ENCODE measurements at places on chromosomes 1 and 21.

DNA sequence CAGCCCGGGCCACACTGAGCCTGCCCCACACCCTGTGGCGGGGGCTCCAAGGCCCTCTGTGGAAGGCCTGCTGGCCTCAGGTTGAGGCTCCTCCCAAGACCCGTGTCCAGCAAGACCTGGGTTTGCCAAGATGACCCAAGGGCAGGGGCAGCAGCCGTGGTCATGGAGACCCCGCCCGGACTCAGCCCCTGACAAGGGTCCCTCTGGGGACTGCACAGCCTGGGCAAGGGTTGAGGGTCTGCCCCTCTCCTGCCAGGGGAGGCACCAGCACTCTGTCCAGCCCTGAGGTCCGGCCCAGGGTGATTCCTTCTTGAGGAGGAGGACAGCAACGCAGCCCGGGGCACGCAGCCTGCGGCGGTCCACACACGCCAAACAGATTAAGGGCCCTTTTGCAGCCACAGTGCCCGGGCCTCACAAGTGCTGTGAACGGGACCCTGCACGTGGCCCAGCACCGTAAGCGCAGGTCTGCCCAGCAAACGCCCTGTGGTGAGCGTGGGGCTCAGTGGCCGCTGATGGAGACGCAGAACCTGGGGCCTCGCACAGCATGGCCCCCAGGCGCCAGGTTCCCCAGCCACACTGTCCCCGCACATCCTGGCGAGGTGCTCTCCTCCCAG lies 3.4 kb downstream of the SPATC1L start:
- no peak for DNase-seq

- DNase-seq = no peak
These were observed 43.4 kb downstream of the LDLRAD2 start for GRCh38 chr1:21855257-21856096.

DNA sequence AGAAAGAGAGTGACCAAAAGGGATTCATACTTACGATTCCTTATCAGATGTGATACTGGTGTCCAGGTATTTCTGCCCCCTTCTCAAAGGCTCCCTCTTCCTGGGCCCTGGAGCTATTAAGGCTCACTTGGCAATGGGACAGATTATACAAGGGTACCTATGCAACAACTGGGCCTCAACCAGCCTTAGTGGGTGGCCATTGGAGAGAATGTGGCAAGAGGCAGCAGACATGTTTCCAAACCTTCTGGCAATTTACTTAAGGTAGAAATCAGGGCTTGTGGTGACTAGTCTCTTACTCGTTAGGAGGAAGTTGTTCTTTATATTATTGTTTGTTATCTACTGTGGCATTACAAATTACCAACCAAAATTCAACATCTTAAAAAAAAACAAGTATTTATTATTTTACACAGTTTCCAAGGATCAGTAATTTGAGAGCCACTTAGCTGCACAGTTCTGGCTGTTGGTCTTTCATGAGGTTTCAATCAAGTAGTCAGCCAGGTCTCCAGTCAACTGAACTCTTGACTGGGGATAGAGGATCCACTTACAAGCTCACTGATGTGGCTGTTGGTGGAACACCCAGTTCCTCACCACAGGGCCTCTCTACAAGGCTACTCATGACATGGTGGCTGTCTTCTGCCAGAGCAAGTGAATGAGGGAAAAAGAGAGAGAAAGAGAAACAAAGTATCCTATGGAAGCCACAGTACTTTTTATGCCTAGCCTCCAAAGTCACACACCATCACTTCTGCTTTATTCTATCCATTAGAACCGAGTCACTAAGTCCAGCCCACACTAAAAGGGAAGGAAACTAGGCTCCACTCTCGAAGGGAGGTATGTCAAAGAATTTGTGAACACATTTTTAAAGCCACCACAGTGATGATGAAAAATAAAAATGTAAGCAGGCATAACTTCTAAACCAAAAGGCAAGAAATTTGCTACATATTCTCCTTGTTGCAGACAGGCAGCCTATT lies 10.7 kb downstream of the ZNF648 start:
- DNase-seq = no peak

DNA sequence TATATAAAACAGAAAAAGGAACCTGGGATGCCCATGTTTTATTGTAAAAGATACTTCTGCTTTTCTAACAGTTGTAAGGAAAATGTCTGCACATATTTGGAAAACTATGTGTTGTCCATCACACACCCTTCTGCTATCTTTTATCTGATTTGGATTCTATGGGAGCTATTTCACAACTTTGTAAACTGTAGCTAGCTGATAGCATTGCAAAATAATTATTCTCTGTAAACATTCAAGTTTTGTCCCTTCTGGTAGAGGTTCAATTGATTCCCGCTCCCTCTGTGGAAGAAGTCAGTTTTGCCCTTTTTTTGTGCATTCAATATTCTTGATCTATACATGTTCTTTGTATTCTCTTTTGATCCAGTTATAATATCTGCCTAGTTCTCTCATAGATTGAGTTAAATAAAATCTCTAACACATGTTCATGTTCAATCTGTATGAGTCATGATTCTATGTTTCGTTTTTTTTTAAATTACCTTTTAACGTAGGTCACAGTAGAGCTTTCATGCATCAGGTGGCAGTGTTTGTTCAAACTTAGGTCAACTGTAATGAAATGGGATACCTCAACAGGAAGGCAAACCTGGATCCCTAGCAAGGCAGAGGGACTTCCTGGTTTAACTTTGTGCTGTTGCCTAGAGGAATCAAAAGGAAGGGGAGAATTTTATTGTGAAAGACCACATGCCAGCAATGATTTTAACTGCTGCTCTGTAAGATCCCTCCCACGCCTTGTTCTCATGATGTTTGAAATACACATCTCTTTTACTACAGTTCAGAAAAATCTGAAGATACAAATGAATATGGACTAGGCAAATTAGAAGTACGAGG lies 26.0 kb upstream of the BCL9 start:
- no peak for DNase-seq

DNA sequence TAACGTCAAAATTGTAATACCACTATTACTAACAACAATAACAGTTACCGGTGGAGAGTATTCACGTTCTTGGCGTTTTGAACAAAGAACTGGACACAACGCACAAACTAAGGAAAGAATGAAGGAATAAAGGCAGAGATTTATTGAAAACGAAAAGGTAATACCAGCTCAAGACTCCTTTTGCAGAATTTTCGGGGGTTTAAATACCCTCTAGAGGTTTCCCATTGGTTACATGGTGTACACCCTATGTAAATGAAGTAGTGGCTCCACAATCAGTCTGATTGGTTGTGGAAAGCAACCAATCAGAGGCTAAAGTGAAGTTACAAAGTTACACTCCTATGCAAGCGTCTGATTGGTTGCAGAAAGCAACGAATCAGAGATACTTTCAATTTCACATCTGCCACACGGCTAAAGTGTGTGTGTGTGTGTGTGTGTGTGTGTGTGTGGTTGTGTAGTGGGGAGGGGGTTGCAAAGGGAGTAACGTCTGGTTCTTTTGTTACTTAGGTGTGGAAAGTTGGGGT lies 1.1 kb upstream of the GTF2B start:
- no peak for DNase-seq

- no peak for DNase-seq
These were observed 84.8 kb upstream of the ZC3H11B start for GRCh38 chr1:219697682-219698081.

DNA sequence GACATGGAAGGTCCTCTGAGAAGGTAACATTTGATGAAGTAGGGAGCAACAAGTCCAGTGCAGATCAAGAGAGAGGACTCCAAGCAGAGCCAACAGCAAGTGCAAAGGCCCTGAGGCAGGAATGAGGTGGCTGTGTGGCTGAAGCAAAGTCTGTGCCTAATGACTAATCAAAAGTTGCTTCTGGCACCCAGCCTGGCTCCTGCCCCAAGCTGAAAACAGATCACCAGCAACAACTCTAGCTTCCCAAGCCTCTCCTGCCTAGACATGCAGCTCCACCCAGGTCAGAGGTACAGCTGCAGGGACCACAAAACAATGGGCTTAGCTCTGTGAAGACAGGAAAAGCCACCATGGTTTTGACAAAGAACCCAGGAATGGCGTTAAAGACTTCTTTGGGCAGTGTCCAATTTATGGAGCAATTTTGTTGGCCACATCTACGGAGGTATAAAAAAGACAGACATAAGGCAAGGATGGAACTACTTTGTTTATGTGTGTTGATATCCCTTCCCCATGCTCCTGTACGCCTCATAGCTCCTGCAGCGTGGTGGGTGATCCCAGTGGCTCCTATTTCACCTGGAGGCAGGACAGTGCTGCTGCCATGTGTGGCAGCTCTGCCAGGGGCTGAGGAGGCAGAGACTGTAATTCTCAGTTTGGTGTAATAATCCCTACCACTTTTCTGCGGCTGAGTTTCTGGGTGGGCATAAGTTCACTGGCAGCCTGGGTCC lies 26.4 kb upstream of the IGSF3 start:
- DNase-seq = no peak

DNA sequence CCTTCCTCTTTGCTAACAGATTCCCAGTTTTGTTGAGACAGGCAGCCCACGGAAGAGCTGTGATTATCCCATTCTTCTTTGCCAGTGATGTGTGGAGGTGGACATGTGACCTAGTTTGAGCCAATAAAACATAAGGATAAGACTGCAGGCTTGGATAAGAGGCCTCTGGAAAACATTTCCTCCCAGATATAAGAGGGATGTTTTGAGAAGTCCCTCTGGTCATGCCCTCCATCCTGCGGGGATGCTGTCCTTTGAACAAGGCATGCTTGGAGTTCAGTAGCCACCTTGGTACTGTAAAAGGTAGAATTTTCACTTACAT lies 155.7 kb downstream of the TM2D1 start:
- DNase-seq = no peak

- DNase-seq = no peak
These were observed 12.6 kb upstream of the BCAS2 start for GRCh38 chr1:114594046-114594445.

GRCh38 chr1:172630056-172630818 lies 28.7 kb upstream of the FASLG start:
- DNase-seq = no peak

- peak; percentile 13 for DNase-seq
These were observed 106.5 kb downstream of the HLCS start for GRCh38 chr21:36859744-36860501.

- DNase-seq = no peak
These were observed 8.4 kb downstream of the RPS6KA1 start for GRCh38 chr1:26537951-26538352.

DNA sequence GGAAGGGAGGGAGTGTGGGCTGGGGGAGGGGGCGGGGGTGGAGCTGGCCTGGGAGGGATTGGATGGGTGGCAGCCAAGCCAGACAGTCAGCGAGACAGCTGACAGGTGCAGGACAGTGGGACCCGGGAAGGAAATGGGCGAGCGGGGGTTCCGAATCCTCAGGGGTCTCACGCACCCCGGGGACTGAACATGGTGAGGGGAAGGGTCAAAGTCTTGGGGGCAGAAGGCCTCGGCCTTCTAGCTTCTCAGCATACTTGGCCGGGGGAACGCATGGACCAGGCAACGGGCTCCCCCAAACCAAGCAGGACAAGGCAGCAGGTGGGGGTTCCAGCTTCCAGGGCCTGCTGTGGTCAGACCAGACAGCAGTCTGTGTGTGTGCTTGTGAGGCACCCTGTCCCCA lies 23.1 kb downstream of the CASZ1 start:
- no peak for DNase-seq

- no peak for DNase-seq
These were observed 153.9 kb upstream of the TIAM1 start for GRCh38 chr21:31497914-31498313.

DNA sequence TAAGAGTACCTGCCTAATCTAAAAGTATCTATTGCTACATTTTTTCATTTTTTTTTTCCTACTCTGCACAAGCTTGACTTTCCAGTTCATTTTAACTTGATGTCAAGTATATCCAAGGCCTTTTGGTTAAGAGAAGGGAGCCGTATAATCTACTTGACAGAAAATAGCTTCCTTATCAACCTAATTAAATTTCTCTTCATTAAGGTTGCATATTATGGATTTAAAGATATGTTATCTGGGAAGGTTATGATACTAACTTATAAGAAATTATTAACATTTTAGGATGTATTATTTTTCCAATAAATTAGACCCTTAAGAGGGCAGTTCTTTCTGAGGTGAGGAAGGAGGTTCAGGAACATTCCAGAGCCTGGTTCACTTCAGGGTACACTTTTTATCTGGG lies 83.1 kb upstream of the SGIP1 start:
- DNase-seq = no peak

DNA sequence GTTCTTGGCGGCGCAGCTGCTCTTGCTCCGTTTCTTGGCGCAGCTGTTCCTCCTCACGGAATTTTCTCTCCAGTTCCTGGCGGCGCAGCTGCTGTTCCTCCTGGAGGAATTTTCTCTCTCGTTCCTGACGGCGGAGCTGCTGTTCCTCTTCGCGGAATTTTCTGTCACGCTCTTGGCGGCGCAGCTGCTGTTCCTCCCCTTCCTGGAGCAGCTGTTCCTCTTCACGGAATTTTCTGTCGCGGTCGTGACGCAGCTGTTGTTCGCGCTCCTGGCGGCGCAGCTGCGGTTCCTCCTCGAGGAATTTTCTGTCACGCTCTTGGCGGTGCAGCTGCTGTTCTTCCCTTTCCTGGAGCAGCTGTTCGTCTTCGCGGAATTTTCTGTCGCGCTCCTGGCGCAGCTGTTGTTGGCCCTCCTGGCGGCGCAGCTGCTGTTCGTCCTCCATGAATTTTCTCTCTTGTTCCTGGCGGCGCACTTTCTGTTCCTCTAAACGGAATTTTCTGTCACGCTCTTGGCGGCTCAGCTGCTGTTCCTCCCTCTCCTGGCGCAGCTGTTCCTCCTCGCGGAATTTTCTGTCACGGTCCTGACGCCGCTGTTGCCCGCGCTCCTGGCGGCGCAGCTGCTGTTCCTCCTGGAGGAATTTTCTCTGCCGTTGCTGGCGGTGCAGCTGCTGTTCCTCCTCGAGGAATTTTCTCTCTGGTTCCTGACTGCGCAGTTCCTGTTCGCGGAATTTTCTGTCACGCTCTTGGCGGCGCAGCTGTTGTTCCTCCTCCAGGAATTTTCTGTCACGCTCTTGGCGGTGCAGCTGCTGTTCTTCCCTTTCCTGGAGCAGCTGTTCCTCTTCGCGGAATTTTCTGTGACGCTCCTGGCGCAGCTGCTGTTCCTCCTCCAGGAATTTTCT lies 7.0 kb downstream of the TCHH start:
- DNase-seq = no peak

- no peak for DNase-seq
These were observed 41.2 kb upstream of the CR1L start for GRCh38 chr1:207603777-207604176.

DNA sequence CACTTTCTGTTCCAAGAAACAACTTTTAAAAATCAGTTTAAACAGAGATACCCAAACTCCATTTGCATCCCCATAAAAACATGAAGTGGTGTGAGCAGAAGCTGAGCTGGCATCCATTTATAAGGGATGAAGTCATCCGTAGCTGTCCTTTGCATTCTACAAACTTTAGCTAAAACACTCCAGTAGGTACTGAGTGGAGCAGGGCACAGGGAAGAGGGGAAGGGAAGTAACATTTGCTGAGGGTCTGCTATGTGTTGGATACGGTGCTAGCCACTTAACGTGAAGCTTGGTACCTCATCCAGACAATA lies 32.9 kb downstream of the VWA5B1 start:
- DNase-seq = no peak

DNA sequence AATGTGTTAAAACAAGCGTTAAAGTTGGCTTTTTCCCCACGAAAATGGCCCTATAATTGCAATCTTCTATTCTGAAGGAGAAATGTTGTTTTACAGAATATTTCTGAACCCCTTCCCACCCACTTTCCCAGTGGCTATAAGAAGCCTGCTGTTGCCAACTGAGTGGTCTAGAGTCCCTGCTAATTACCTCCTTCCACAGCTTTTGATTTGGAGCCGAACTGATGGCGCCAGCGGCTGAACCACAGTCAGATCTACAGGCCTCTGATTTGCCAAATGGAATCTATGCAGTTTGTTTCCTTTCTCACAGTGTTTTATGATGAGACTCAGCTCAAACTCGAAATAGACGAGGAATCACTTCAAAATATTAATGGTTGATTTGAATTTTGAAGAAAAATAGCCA lies 76.0 kb upstream of the C1orf105 start:
- no peak for DNase-seq

GRCh38 chr1:24289937-24290595 lies 29.1 kb upstream of the GRHL3 start:
- DNase-seq = no peak

Measured in stimulated activated naive CD8-positive, alpha-beta T cell treated with anti-CD3 and anti-CD28 coated beads, Interleukin-15, amount 100 ng/mL, for 72 hours (primary cell).